Spleen (tissue), 13 donors: ENCODE measurements at places on chromosomes 5 and 9.

DNA sequence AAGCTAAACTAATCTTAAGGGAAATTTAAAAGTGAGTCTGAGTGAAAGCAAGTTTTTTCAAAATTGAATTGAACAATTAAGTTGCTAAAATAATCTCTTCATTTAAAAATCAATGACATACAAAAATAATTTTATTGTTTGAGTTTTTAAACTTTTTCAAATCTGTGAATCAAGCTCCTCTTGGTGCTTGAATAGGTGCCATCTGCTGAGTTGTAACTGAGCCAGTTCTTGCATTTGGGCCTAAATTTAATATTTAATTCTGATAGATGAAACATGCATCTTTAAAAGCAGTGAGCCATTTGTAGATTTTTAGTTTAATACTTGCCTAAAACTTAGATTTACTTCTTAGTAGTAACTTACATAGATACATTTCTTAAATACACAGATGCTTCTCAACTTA lies 31.8 kb downstream of the SPATA31D1 start:
- no peak for DNase-seq

DNA sequence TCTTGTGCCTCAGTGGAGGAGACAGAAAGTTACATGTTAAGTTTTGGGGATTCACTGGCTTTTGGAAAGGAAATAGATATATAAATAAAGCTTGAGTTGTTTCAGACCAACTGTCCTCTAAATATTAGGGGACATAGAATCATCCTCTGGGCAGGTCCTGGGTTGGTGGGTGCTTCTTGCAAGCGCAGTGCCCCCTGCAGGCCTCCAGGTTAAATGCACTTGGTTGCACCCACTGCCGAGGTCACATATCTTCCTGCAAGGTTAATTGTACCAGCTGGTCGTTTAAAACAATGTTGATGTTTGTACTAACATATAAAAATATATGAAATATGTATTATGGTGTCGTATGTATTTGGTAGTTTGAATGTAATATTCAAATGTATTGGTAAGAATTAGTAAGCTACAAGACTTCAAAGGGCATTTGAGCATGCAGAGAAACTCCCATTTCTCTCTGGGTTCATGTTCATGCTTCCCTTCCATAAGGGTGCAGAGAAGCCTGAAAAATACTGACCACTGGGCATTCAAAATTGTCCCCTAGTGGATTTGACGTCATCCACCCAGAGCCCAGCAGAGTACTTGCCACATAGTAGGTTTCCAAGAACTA lies 87.0 kb downstream of the ZNF618 start:
- no peak for DNase-seq

DNA sequence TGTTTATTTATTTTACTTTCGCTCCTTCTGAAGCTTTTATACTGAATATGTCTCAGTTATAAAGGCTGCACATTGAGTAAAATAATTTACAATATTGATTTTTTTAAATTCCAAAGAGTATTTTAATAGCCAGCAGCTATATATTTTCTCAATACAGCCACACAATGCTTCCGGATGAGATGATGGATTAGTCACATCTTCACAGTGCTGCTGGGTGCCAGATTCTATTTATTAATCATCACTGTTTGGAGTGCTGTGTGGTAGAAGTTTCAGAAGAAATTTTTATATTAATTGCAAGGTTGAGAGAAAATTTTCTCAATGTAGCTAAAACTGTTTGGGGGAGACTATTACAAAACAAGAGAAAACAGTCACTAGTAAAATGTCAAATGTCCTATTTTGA lies 989.8 kb downstream of the TLE4 start:
- no peak for DNase-seq

- DNase-seq, result no peak
Observed at GRCh38 chr5:51414516-51414915, 31.3 kb downstream of the ISL1 start.

- peak; percentile 52 for DNase-seq
Observed at GRCh38 chr5:6749026-6749716, 35.9 kb downstream of the TENT4A start.

DNA sequence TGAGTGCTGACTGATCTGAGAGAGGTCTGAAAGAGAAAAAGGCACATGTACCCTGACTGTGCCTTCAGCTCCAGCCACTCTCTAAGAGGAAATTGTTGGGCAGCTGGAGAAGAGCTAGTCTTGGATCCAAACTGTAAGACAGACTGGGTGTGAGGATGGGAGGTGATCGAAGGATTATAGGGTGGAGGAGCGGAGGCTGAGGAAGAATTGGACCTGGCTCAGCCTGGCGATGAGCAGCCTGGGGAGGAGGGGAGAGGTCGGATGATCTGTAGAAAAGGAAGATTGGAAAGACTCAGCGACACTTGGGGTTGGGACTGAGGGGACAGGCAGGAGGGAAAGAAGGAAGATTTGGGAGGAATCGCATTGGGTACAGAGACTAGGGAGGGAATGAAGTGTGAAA lies 98.6 kb upstream of the SLC25A48 start:
- DNase-seq, result no peak

- DNase-seq, result no peak
Observed at GRCh38 chr9:75200892-75201470, 112.7 kb downstream of the OSTF1 start.

DNA sequence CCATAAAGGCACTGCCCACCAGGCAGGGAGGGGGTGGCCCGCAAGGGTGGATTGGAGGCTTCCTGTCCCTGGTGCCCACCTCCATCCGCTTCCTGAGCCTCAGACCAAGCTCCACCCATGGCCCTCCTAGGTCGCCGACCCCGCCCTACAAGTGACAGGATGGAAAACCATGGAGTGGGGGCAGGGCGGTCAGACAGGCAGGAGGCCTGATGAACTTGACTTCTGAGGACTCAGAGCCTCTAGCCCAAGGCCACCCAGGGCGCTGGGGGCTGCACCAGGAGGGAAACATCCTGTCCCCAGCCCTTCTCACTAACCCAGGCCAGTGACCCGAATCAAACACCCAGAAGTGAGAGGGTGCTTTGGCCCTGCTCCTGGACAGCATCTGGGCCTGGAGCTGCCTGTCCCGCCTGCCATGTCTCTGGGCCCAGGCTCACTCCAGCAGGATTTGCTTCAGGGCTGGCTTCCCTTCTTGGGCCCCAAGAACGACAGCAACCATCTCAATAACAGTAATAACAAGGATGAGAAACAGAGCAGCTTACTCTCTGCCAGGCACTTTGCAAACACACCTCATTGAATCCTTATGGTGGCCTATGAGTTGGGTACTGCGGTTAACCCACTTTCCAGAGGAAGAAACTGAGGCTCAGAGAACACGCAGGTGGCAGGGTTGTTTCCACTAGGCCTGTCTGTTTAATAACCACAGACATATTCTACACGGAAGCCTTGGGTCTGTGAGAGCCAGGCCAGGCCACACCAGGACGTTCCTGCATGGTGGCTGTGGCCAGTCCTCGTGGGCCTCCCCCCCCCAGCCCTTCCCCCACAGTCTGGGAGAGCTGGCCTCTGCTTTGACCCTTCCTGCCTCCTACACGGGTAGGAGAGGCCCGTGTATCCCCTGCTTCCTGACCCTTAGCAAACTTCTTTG lies 4.4 kb upstream of the ST6GALNAC6 start:
- peak; percentile 95 for DNase-seq

- DNase-seq, result no peak
Observed at GRCh38 chr5:148899993-148900392, 73.6 kb downstream of the ADRB2 start.

GRCh38 chr9:125663127-125663526 lies 43.9 kb downstream of the MAPKAP1 start:
- no peak for DNase-seq

DNA sequence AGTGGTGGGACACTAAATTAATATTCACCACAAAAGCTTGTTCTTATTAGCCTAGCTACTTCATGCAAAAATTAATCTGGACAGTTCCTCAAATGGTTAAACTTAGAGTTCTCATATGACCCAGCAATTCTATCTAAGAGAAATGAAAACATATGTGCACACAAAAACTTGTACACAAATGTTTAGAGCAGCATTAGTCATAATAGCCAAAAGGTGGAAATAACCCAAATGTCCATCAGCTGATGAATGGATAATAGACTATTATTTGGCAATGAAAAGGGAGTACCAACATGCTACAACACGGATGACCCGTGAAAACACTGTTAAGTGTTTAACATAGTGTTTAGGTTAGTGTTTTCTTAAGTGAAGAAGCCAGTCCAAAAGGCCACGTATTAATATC lies 32.8 kb upstream of the TNIP1 start:
- DNase-seq, result no peak

DNA sequence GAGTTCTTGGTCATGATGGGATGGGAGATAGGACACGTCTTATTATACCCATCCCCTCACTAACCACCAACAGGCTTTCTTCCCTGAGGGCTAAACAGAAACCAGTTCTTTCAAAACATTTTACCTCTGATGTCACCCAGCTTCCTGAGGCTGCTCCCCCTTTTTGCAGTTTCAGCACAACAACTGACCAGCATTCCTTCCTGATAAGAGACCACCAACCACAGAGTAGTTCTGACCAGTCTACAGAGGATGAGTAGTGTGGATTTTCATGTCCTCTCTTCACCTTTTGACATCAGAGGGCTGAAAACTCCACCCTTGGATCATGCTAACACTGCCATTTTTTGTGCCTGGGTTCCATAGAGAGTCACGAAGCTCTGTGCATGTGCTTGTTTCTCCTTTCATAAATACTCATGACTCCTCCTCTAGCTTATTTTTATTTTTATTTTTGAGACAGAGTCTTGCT lies 82.6 kb downstream of the OSTF1 start:
- no peak for DNase-seq

- no peak for DNase-seq
Observed at GRCh38 chr5:106415541-106415940, 1255.2 kb downstream of the EFNA5 start.

DNA sequence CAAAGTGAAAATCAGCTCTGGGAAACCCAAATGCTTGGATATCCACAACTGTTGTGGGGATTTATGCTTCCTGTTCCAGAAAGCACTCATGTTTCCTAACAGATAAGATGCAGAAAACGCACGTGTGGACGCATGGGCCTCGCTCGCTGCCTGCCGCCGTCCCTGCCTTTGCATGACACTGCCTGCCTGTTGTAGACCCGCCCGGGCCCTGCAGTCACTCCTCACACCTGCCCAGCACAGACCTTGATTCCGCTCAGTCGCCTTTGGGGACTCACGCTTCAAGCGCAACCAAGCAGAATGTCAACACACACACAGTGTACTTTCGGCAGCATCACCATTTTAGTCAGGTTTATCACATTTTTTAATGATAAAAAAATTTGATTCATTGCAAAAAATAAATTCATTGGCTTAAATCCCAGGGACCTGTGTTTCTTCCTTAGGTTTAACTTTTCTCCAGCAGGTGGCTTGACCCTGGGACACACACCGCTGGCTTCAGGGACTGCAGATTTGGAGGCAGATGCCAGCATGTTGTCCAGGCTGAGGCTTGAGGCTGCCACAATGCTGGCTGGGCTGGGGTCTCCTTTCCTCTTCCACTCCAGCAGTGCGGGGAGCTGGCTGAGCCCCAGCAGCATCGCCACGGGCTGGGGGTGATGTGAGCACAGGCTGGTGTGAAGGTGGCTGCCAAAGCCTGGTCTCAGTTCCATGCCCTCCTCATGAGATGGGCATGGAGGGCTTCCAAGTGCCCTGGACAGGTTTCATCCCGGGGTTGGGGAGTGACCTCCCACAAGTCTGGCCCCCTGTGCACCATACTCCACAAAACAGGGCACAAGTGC lies 416.9 kb upstream of the IRX4 start:
- DNase-seq, result no peak
